HCT116 (cell line): ENCODE measurements at places on chromosomes 7 and 10.

- DNase-seq = no peak
These were observed 149.4 kb downstream of the LRRN3 start for GRCh38 chr7:111240371-111240770.

DNA sequence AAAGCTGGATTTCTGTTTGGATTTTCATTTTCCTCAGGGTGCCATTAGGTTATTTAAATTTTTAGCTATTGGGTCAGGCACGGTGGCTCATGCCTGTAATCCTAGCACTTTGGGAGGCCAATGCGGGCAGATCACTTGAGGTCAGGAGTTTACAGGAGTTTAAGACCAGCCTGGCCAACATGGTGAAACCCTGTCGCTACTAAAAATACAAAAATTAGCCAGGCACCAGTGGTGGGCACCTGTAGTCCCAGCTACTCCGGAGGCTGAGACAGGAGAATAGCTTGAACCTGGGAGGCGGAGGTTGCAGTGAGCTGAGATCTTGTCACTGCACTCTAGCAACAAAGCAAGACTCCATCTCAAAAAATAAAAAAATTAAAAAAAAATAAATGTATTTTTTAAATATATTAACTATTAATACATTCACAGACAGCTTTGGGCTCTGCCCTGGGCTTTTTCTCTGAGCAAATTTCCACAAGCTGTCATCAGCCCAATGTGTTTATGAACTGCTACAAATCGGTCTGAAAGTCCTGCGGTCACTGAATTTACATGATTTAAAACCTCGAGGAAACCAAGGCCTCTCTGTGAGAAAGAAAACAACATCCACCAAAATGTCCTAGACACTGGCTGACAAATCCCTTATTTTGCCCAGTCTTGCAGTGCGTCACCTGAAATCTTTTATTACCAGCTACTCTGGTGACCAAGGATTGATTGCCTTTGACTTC, 19.2 kb upstream of the PLEKHS1 start:
- no peak for DNase-seq

- DNase-seq = peak; percentile 69
These were observed 11.7 kb upstream of the PRDX3 start for GRCh38 chr10:119190353-119190752.

GRCh38 chr10:130354573-130354954, 218.4 kb downstream of the GLRX3 start:
- DNase-seq = no peak

DNA sequence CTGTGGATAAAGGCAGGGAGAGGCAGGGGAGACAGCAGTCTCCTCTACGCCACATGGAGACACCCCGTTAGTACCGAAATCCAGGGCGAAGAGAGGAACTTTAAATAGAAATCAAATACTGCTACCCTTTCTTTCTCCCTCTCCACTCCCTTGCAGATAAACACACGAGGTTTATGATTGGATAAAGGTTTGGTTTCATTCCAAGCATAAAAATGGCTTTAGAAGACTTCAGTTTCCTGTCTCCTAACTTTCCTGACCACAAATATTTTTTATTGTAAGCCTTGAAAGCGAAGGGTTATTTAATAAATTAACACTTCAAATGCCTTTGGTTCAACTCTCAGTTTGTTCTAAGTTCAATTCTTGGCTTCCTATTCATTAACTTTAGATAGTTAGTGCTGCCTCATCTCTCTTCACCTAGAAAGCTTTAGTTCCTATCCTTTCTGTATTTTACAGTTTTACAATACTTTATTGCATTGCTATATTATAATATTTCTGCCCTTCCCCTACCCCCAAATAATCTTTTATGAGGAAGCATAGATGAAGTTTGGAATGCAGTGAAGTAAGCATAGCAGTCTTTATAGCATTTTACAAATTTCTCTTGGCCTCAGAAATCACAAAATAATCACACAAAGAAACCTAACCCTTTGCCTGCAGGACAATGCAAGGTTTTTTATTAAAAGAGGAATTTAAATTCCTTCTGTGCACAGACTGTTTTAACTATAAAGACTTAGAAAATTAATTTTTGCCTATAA, 31.5 kb upstream of the ARID5B start:
- no peak for DNase-seq
